ENCODE measurements at places on chromosomes 16 and 17. TPM values are rescaled to one million over a fixed set of nuclear protein-coding genes. Genes with fewer than 3 reads are reported as not detected.
A peak's percentile ranks its signal among the peaks of the same experiment; 100 is the strongest.

CHTF18 gene
- 7.9 TPM for total RNA-seq

ATXN2L gene
- total RNA-seq: 116 TPM

DNA sequence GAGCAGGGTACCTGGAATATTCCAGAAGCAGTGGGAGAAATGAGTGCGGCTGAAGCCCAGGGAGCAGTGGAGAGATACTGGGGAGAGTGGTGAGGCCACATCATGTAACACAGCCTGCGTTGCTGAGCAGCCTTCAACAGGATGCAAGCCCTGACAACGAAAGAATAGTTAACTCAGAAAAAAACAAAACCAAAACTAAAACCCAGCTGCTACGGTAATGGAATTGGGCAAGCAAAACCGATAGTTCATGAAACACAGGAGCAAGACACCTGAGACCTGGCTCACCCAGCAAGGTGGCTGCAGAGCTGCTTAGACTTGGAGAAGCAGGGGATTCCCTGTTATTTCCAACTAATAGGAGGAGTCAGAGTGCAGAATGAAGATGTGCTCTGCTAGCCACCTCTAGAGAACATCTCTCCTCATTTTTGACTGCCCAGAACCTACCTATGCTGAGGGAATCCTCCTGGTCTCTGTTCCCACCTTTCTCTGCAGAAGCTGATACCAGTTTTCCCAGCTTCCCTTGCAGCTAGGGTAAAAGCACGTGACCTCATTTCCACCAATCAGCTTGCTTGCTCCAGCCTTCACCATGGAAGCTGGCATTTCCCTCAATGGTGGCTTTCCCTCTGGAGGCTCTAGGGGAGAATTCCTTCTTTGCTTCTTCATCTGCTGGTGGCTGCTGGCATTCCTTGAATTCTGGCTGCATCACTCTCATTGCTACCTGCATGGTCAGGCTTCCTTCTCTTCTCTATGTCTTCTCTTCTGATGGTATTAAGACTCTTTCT is 59.4 kb upstream of the XYLT1 start:
- H3K4me3 ChIP-seq: no peak overlapping the region
- no peak for DNase-seq
- no peaks in the 10 kb centered on the region for H3K27me3 ChIP-seq
- no peaks in the 10 kb centered on the region for H3K36me3 ChIP-seq
- no peak overlapping the region for H3K27ac ChIP-seq

DNA sequence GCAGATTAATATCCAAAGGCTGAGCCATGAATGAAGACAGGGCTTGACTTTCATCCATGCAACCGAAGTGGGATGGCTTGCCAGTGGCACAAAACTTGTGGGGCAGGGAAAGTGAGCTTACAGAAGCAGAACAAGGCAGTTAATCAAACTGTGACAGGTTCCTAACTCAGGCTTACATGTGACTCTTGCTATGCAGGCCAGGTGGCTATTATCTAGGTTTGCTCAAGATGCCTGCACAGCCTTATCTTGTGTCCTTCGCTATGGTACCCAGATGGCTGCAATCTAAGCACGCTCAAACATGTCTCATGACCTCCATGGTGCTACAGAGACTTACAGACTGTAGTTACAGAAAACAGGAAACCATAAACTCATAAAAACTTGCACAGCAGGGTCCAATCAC is 8.6 kb upstream of the DNAH9 start:
- H3K4me3 ChIP-seq: no peak overlapping the region
- no peak for DNase-seq

DNA sequence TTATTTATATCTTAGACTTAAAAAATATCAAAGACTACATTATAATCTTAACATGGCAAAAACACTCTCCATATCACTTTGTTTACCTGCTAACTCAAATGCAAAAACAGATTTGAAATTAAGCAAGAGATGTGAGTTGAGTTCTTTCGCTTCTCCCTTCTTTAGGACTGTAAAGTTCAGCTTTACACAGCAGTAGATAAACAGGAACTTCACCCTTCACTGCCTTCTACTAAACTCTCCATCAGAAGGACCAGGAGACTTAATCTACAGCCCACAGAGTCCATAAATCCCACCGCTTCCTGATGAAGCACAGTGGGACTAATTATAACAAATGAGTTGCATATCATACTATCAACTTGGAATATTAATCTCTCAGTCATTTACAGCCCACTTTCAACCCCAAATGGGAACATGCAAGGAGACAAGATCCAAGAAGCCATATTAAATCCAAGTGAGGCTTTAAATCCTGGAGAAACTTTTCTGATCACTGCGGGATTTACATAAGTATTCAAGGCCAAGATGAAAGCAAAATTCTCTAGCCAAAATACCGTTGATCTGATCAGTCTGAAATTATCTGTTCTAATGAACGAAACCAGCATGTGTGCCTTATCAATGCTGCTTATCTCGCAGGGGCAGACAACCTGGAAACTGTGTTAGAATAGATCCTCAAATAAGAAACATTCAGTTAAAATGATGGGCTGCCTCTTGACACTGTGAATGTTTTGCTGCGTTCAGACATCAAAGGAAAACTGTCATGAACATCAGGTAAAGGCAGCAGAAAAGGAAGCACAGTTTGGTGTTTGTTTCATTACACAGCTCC is 1.6 kb downstream of the AMFR start:
- peak overlapping the region; percentile 96 for H3K27ac ChIP-seq
- DNase-seq: peak; percentile 76
- H3K4me3 ChIP-seq: peak overlapping the region; percentile 92
- no peaks in the 10 kb centered on the region for H3K27me3 ChIP-seq
- no peaks in the 10 kb centered on the region for H3K36me3 ChIP-seq
- H3K4me1 ChIP-seq: peaks cover 50% of the 10 kb centered on the region

DNA sequence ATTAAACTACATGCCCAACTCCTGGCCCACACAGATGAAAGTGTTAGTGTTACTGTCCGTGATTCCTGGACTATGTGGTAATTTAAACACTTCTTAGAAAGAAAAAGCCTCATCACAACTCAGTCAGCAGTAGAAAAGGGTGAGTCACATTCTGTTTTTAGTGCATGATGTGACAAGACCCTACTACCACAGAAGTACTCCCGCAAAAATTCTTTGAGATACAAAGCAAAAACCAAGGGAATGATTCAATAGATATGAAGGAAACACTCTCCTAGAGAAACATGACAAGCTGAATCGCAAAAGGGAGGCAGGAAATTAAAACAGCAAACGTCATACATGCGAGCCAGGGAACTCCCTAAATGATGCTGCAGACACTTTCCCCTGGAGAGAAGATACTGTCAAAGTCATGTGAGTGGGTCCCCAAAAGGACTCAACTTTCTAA is 14.4 kb downstream of the SNN start:
- no peaks in the 10 kb centered on the region for H3K27me3 ChIP-seq
- H3K36me3 ChIP-seq: peaks cover 39% of the 10 kb centered on the region
- DNase-seq: peak; percentile 57
- peak overlapping the region; percentile 48 for H3K4me3 ChIP-seq
- peaks cover 90% of the 10 kb centered on the region for H3K4me1 ChIP-seq
- H3K27ac ChIP-seq: peak overlapping the region; percentile 97

DNA sequence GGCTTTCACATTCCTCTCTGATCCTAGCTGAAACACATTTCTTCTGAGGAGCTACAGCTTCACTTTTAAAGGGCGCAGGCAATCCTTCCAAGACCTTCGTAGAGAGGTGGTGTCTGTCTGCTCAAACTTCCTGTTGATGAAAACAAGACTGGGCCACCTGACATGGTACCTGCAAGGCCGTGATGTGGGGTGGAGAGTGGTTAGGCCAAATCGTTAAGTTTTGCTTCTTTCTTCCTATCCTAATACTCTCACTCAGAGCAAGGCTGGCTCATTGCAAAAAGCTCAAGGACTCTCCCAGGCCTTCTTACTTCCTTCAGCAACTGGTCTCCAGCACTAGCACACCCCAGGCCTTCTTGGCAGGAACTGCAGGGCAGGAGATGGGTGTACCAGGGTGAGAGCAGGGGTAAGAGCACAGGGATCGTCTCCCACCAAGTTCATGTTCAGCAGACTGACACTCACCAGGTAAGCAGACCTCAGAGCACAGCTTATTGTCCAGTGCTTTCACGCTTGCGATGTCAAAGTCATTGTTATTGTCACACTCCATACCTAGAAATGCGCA is 10.9 kb upstream of the FOXJ1 start:
- H3K4me1 ChIP-seq: no peaks in the 10 kb centered on the region
- no peak overlapping the region for H3K4me3 ChIP-seq
- H3K27ac ChIP-seq: no peak overlapping the region
- H3K27me3 ChIP-seq: no peaks in the 10 kb centered on the region
- DNase-seq: no peak

DNA sequence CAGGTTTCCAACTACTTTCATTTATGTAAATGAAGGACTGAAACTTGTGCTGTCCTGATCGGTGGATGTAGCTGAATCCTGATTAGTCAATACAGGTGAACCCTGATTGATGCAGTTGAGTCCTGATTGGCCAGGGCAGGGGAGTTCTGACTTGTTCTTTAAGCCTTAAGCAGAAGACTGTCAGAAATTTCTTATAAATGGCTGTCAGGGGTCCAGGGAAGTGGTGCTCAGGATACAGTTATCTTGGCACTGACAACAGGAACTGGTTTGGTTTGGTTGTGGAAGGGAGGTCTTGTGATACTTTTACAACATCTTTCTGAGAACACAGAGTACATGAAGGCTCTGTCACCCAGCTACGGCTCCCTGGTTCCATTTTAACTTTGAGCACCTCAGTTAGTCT is 132.1 kb downstream of the KCNJ12 start:
- no peak for DNase-seq
- H3K27me3 ChIP-seq: no peaks in the 10 kb centered on the region
- no peak overlapping the region for H3K27ac ChIP-seq
- H3K4me1 ChIP-seq: peaks cover 8% of the 10 kb centered on the region

DNA sequence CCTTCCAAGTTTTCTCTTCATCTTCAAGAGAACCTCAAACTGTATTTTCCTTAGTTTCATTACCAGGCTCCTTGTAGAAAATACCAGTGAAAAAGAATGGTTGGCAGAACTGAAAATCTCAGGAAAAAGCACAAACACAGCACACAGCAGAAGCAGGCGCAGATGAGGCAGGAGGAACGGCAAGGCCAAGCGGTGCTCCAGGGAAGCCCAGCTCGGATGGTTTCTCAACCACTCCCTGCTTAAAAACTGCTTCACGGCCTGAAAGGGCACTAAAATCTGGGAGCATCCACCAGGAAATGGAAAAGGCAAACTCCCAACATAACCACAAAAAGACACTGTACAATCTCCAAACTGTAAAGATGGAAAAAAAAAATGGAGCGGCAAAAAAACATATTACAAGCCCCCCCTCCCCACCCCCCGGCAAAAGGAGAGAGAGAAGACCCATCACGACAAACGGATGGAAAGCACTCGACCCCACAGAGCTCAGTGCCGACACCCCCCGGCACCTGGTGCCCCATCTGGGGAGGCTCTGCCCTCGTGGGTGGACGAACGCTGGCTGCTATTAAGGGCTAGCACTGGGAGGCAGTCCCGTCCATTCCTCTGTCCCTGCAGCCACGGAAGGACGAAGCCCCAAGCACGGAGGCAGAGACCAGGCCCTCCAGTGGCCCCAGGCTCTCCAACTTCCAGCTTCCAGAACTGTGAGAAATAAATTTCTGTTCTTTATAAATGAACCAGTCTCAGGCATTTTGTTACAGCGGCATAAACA is 127.5 kb downstream of the ZNF778 start:
- no peak overlapping the region for H3K4me3 ChIP-seq
- H3K4me1 ChIP-seq: no peaks in the 10 kb centered on the region
- no peaks in the 10 kb centered on the region for H3K27me3 ChIP-seq
- no peak overlapping the region for H3K27ac ChIP-seq
- no peaks in the 10 kb centered on the region for H3K36me3 ChIP-seq
- DNase-seq: no peak

Measured in Karpas-422 (cell line).